ENCODE measurements at places on chromosomes 3 and 15.

DNA sequence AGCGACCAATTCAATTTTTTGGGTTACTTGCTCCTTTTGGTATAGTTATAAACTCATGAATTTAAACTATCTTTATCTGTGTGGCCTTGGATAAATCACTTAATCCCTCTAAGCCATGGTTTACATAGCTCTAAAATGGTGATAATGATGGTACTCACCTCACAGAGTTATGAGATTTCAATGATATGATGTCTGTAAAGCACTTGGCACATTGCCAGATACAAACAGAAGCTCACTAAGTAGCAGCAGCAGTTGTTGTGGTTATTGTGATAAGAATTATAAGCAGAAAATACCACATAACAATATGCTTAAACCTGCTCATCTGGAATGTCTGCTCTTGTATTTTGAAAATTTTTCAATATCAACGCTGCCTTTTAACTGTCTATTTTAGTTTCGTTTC is 185.1 kb upstream of the SNTN start:
- no peak for DNase-seq

GRCh38 chr3:54536450-54536849 is 391.4 kb downstream of the LRTM1 start:
- DNase-seq = no peak

GRCh38 chr3:61563313-61564271 is 2.2 kb downstream of the PTPRG start:
- DNase-seq = no peak

GRCh38 chr3:194517333-194517732 is 30.5 kb upstream of the ATP13A3 start:
- no peak for DNase-seq

GRCh38 chr15:68224546-68225250 is 4.8 kb downstream of the CLN6 start:
- peak; percentile 72 for DNase-seq

GRCh38 chr15:27744641-27745040 is 354.5 kb downstream of the OCA2 start:
- DNase-seq = no peak

- no peak for DNase-seq
Measured at GRCh38 chr3:152048831-152049230, 175.4 kb downstream of the SUCNR1 start.

DNA sequence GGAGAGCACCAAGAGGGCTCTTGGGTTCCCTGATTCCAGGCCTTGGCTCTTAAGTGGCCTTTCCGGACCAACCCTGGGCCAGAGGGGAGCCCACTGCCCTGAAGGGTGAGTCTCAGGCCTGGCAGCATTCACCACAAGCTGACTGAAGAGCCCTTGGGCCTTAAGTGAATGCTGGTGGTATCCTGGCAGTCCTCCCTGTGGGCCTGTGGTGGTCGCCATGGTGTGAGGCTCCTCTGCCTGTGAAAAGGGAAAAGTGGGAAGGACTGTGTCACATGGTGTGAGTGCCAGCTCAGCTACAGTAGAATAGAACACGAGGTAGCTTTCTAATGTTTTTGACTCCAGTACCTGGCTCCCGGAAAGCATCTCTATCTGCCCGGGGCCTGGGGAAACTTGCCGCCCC is 15.3 kb downstream of the CHDH start:
- DNase-seq = no peak

DNA sequence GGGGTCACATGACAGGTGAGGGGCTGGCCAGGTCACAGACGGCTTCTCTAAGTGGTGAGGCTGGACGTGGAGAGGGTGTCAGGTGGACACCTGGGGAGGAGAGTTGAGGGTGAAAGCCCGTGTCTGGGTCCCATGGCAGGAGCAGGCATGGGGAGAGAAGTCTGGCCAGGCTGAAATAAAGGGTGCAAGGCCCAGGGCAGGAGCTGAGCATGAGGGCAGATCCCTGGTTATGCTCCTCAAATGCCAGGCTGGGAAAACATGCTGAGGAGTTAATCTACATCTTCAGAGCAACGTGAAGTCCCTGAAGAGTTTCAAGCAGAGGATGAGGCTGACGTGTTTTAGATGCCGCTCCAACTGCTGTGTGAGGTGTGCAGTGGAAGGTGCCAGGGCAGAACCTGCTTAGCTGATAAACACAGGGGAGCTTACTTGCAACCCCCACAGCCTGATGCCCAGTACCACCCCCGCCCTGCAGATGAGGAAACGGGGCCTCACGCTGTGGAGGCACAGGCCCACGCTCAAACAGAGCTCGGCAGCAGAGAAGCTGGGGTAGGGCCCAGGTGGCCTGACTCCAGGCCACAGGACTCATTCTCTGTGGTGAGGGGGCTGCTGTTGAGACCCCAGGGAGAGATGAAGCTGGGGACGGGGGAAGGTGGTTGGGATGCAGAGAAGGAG is 40.5 kb downstream of the HCN4 start:
- no peak for DNase-seq

DNA sequence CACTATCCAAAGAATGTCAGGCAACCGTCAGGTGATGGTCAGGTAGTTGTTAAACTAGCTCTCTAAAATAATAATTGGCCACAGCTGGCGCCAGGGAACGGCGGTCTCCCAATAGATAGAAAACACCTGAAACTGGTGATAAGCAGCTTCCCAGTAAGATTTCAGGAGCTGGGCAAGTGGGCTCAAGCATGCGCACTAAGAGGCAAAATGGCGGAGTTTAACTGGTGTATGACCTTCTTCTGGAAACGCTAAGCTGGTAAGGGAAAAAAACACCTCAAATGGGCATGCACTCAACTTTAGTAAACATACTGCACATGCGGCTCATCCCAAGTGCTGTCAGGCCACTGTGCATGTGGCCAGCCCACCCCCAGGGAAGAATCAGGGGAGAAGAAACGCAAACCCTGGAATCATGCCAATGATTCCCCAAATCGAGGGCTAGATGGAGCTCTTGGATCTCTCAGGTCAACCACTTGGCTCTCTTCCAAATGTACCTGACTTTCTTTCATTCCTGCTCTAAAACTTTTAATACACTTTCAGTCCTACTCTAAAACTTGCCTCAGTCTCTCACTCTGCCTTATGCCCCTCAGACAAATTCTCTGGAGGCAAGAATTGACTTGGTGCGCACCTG is 195.0 kb downstream of the ZNF621 start:
- no peak for DNase-seq

DNA sequence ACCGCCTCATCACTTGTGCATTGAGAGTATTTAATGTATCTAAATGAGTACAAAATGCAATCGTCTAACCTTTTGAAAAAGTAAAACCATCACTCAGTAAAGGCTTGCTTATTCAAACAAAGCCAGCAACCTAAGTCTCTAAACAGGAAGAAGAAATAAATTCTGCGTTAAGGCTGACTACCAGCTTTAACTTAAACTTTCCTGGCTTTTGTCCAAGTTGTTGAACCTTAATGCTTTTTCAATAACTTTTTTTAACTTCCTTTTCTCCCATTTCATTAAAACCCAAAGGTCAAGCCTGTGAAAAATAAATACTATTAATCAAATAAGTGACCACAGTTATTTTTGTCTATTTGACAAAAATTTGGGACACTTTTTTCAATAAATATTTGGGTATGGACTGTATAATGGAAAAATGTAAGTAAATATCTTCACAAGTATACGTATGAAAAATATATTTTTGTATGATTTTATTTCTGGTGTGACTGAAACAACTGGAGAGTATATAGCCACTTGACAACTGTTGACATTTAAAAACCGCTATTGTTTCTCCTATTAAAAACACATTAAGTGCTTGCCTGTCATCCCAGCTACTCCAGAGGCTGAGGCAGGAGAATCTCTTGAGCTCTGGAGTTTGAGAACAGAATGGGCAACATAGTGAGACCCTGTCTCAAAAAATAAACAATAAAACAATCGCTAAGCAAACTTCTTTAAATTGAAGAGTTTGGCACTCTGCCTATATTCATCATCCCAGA is 2.9 kb downstream of the KLHL24 start:
- DNase-seq = no peak

GRCh38 chr15:27323801-27324200 is 352.8 kb downstream of the GABRG3 start:
- no peak for DNase-seq

DNA sequence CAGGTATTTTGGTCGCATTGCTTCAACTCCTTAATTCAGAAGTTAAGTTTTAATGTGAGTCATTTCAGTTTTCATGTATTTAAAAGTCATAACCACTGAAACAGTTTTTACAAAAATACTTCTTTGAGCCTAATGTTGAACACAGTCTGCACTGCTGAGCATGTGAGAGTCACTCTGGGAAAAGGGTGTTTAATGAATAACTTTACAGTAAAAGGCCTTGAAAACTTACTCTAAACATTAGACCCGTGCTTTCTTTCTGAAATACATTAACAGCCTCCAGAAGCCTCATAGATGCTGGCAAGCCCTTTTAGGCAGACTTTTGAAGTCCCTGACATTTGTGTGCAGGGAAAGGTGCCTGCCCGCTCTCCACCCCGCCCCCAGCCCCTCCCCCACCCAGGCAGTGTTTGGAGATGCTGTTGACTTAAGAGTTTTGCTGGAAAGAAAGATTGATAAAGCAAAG is 68.9 kb upstream of the NR2F2 start:
- no peak for DNase-seq

DNA sequence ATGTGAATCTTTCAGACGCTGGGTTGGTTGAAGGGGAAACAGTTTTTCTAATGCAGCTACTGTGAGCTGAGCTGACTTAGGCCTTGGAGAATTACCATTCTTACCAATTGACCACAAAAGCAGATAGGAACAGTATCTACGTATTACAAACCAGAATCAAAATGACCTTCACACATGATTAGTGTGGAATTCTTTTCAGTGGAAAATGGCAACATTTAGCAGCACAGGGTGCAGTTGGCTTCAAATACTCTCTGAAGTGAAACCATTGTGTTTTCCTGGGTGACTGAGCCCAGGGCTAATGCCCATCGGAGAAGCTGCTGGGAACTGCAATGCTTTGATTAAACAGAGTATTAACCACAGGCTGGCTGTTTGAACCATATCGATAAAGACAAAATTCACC is 40.2 kb upstream of the GOLGA8J start:
- DNase-seq = no peak

DNA sequence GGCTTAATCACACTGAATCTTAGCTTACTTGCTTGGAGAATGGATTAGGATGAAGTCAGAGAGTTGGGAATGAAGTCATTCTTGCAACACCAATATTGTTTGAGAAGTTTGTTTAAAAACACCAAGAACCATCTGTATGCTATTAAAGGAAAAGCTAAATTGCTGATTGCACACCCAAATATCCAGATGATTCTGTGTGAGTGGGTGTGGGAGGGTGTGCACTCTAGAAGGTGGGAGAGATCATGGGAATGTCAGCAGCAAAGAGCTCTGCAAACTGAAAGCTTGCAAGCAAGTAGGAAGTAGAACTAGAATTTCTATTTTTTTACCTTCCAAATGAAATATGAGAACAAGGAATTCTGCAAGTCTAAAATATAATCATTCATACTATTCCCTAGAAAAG is 364.9 kb downstream of the NR2F2 start:
- no peak for DNase-seq

DNA sequence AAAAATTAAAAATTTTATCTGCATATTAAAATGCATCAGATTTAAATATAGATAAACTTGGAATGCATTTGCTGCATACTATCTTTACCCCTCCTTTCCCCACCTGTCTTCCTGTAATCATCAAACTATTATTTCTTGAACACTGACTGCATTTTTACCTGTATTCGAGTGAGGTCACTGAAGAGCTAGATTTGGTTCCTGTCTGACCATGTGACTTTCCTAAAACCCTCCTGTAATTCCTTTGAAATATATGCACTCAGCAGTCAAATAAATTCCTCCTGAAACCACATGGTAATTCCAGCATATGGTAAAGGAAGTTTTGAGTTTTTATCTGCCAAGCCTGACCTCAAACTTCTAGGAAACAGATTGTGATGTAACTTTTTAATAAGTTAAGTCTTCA is 445.6 kb upstream of the FRG2C start:
- DNase-seq = no peak

DNA sequence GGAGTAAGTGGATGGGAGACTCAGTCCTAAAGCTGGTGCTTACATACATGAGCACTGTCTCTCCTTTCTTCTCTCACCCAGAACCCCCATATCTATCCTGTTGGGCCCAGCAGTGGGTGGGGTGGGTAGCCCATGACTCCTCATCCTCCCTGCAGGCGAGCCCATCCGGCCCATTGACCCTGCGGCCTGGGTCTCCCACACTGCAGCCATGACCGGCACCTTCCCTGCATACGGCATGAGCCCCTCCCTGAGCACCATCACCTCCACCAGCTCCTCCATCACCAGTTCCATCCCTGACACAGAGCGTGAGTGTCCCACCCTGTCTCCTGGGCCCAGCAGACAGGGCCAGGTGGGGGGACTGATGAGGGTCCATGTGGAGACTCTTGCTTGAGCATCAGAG is 8.0 kb upstream of the AP2M1 start:
- no peak for DNase-seq

DNA sequence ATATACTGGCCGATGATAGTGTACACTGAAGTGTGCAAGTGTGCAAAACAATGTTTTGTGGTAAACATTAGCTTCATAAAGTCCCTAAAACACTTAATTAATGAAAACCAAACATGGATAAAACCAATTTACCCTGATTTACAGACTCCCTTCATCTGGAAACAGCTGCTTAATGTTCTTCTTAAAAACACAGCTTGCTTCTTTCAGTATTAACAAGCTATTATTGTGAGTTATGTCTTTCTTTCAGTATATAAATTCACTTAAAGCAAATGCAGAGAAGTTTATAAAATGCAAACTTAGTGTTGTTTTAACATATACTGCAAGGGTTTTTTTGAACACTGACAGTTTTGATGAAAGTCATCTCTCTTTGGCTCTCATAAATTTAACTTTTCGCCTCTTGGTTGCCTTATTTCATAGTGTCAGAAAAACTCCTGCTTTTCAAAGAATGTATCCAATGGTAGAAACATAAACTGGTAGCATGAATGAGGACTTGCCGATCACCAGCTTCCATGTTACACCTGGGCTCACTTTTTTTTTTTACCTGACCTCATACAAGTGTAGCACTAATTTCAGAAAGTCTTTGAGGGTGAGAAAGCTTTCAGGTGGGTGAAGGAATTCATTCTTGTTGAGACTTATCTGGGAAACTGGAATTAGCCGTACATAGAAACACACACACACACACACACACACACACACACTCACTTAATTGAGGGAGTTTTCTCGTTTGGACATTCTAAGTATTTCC is 532.2 kb downstream of the ROBO2 start:
- DNase-seq = no peak

- no peak for DNase-seq
Measured at GRCh38 chr15:69552057-69552815, 99.6 kb downstream of the RPLP1 start.

GRCh38 chr15:58582160-58582559 is 150.4 kb downstream of the LIPC start:
- no peak for DNase-seq

- DNase-seq = peak; percentile 46
Measured at GRCh38 chr15:84595660-84596059, 5.1 kb upstream of the ZSCAN2 start.
